Activated CD8-positive, alpha-beta memory T cell treated with anti-CD3 and anti-CD28 coated beads for 1 hour (primary cell): ENCODE measurements at places on chromosomes 5 and 9.

- DNase-seq = no peak
Observed at GRCh38 chr5:146049704-146050026, 55.7 kb downstream of the PLAC8L1 start.

GRCh38 chr5:172605466-172605865 is 35.6 kb upstream of the NEURL1B start:
- DNase-seq = no peak

- no peak for DNase-seq
Observed at GRCh38 chr9:78014776-78015175, 16.8 kb downstream of the GNAQ start.

GRCh38 chr9:3912817-3913216 is 387.0 kb upstream of the RFX3 start:
- DNase-seq = no peak

- DNase-seq = no peak
Observed at GRCh38 chr5:96812851-96813250, 5.1 kb upstream of the ERAP1 start.

DNA sequence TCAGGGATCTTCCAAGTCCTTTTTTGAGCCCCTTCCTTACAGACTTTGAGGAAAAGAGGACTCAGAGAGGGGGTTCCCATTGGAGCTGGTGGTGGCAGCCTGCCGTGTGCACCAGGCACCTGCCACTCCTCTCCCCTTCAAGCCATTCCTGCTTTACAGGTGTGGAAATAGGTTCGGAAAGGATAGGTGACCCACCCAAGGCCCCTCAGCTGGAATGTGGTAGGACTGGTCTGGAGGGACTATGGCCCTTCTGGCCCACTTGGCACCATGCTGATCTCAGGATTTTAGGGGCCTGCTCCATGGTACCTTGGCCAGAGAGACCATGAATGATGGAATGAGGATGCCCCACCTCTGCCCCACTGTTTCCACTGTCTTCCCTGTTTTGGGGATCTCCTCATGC is 1.4 kb downstream of the GALNT12 start:
- DNase-seq = no peak

GRCh38 chr5:145068721-145069120 is 766.4 kb downstream of the PRELID2 start:
- no peak for DNase-seq

- no peak for DNase-seq
Observed at GRCh38 chr5:135776457-135776856, 58.0 kb upstream of the SLC25A48 start.

GRCh38 chr9:127311239-127311741 is 46.7 kb downstream of the GARNL3 start:
- DNase-seq = peak; percentile 1

- peak; percentile 89 for DNase-seq
Observed at GRCh38 chr9:128786681-128787601, at the start of gene TBC1D13. Gene TBC1D13, plus strand, starts transcription at chr9:128787253. Its CDS starts 101 bp downstream, at chr9:128787354.

DNA sequence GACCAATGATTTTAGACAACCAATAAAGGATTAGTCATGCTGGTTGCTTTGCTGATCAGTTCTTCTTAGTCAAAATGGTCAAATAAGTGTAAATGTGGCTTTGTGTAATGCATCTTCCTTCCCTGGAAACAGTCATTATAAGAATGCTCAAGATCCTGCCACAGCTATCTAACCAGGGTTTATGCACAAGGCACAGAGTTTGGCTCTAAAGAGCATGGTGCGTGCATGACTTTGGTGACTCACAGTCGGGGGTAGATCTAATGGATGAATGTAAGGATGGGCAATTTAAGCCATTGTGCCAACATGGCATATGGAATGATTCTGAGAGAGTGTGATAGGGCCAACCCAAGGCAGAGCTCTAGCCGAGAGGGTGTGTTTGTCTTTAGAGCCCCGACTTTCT is 6.5 kb downstream of the LIX1 start:
- no peak for DNase-seq

GRCh38 chr9:127300886-127301447 is 36.4 kb downstream of the GARNL3 start:
- no peak for DNase-seq

DNA sequence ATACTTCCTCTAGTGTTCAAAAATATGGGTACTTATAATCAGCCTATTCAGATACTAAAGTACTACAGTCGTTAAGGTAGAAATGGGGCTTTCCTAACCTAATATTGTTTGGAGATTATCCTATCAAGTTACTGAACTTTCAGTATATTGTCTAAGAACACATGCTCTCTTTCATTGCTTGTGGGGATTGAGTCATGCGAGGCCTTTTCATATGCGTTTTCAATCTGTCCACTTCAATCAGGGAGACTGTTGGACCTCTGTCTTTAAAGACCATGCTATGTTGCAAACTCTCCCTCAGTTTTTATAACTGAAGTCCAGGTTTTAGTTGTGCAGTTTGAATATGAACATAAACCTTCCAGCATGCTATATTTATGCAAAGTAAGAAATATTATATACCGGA is 15.0 kb downstream of the PRR16 start:
- no peak for DNase-seq

DNA sequence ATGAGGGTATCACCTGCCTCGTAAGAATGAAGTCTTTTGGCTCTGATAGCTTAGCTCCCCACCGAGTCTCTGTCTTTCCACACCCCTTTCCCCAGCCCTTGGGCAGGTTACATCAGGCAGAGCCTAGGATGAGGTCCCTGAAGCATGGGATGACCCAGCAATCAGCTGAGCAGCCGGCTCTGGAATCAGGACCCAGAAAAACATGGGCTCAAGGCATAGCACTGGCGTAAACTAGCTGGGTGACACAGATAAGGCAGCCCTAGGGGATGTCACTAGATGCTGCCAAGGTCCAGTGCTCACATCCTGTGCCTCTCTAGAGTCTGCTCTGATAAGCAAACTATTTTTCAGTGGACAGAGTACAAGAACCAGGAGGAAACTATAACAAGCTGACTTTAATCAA is 26.6 kb downstream of the IDNK start:
- DNase-seq = no peak

DNA sequence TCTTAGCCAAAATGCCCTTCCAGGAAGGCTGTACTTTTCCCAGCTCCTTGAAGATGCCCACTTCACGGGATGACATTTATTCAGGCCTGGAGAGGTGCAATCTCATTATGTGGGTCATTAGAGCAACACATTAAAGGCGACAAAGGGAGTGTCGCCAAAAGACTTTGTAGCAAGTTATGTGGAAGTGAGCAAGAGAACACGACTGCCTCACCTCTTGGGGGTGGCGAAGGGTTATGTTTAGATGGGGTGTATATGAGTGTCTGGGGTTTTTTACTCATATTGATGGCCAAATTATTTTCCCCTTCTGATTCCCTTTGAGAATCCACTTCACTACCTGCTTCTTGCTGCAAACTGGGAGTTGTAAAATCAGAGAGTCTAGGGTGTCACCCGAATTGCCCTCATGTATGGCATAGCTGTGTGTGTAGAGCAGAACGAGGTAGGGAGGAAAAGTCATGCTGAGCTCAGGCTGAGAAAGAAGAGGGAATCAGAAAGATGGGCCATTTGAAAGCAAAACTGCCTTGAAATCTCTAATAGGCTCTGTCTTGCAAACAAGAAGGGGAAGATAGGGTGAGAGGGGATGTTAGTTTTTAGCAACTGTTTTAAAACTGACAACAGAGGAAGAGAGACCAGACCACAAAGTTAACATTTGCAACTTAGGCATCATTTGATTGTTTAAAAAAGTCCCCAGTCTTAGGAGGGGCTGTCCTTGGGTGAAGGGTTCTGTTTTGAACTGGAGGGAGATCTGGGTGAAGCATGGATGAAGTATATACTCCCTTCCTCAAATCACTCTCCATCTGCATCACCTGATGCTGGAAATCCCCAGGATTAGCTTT is 97.1 kb upstream of the IL12B start:
- no peak for DNase-seq

GRCh38 chr9:92425474-92425873 is 1.2 kb upstream of the OMD start:
- no peak for DNase-seq
